Upper lobe of left lung (tissue), 6 donors: ENCODE measurements at places on chromosomes 4 and X. TPM values are rescaled to one million over a fixed set of nuclear protein-coding genes. Genes with fewer than 3 reads are reported as not detected.

DNA sequence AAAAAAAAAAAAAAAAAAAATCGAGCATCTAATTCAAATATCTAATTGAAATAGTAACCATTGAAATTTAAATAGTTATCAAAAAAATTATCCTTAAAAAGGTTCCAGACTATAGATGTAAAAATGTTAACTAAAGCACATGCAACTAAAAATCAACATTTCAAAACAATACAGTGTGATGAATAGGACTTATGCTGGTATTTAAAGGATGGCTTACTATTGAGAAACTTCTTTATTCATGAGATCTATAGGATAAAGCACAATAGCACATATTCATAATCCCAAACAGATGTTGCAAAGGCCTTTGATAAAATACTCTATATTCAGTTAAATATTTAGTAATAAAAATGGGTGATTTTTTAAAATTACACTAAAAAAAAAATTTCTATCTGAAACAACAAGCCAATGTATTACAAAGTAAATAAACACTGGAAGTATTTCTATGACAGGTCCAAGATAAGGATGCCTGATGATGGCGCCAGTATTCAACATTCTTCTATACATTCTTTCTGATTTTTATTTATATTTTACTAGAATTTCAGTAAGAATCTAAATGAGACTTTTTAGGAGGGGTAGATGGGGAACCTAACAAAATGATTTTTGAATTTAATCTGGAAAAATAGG is 26.3 kb downstream of the DCLK2 start:
- no peaks in the 10 kb centered on the region for H3K36me3 ChIP-seq
- no peak overlapping the region for H3K4me3 ChIP-seq
- no peaks in the 10 kb centered on the region for H3K27me3 ChIP-seq
- DNase-seq: no peak
- H3K4me1 ChIP-seq: no peaks in the 10 kb centered on the region

- no peak overlapping the region for H3K27ac ChIP-seq
- no peak overlapping the region for H3K4me3 ChIP-seq
- H3K4me1 ChIP-seq: peaks cover 11% of the 10 kb centered on the region
- H3K36me3 ChIP-seq: no peaks in the 10 kb centered on the region
Measured at GRCh38 chr4:146232131-146232722, 17.9 kb downstream of the REELD1 start.

GRCh38 chrX:64377753-64378152 is 17.5 kb downstream of the MTMR8 start:
- no peak overlapping the region for H3K27ac ChIP-seq
- no peaks in the 10 kb centered on the region for H3K36me3 ChIP-seq
- DNase-seq: no peak

DNA sequence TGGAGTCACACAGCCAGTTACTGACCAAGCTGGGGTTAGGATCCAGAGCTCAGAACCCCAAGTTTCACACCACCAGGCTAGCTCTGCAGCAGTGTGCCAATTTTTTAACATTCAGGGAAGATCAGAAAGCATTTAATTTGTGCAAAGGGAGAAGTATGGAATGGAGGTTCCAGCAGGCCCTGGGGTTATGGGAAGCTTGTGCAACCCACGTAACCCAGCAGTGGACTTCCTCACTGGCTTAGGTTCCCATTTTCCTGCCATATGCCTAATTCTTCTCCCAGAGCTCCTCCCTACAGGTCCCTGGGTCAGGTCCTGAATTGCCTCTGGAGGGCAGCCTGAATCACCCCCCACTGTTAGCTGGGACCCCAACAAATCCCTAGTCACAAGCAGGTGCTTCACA is 14.0 kb downstream of the APLN start:
- H3K4me1 ChIP-seq: no peaks in the 10 kb centered on the region
- no peak for DNase-seq
- H3K27me3 ChIP-seq: no peaks in the 10 kb centered on the region
- H3K27ac ChIP-seq: no peak overlapping the region
- no peak overlapping the region for H3K4me3 ChIP-seq
- no peaks in the 10 kb centered on the region for H3K36me3 ChIP-seq

DNA sequence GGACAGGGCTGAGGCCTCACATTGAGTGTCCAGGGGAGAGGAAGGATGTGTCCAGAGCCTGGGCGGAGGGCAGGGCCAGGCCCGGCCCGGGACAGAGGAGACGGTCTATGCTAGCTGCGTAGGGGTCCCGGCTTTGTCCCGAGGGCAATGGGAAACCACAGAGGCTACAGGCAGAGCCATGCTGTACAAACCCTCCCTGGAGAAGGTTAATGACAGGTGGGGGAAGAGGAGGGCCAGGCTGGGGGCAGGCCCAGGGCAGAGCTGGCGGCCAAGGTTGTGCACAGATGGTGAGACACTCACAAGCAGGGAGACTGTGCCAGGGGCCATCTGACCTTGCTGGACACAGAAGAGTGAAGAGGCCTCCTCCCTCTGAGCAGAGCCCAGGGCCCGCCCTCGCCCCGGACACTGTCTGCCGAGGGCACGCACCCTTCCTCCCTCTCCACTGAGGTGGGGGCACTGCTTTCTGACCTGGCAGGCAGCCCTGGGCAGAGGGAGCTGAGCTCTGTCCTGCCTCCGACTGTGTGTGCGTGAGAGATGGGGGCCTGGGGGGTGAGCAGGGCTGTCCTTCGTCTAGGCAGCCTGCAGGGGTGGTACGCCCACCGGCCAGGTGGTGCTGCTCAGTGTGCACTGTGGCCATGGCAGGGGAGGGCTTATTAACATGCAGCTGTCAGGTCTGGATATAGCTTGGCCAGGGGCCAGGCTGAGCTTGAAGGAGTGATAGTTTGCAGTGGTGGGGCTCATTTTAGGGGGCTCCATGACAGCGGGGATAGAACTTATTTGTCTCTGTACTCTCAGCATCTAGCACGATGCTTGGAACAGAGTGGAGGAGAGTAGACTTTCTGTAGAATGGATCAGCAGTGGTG is 75.7 kb upstream of the LRPAP1 start:
- peak; percentile 74 for DNase-seq
- H3K4me1 ChIP-seq: no peaks in the 10 kb centered on the region
- H3K36me3 ChIP-seq: no peaks in the 10 kb centered on the region

DNA sequence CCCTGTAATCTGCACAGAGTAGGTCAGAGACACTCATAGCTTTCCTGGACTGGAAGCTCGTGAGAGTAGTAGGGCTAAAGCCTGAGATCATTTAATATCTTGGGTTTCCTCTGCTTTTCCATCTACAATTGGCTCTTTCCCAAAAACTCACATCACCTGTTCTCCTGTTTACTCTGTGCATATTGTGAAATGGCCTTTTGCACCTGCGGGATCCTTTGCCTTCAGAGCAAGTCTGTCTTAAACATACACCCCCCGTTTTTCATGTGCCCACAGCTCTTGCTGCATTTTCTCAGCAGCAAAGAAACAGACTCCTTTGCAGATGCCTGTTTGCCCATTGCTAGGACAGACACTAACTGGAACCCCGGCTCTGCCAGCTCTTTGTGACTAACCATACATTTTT is 608.3 kb upstream of the PCDH10 start:
- no peak overlapping the region for H3K27ac ChIP-seq
- no peak for DNase-seq
- H3K4me1 ChIP-seq: no peaks in the 10 kb centered on the region
- H3K4me3 ChIP-seq: no peak overlapping the region
- no peaks in the 10 kb centered on the region for H3K27me3 ChIP-seq

- no peaks in the 10 kb centered on the region for H3K27me3 ChIP-seq
- H3K27ac ChIP-seq: no peak overlapping the region
- no peak for DNase-seq
- H3K36me3 ChIP-seq: no peaks in the 10 kb centered on the region
- H3K4me3 ChIP-seq: no peak overlapping the region
- H3K4me1 ChIP-seq: no peaks in the 10 kb centered on the region
Measured at GRCh38 chr4:156560701-156561100, 410.9 kb downstream of the PDGFC start.

- no peak overlapping the region for H3K4me3 ChIP-seq
- H3K4me1 ChIP-seq: no peaks in the 10 kb centered on the region
- no peaks in the 10 kb centered on the region for H3K27me3 ChIP-seq
- H3K36me3 ChIP-seq: no peaks in the 10 kb centered on the region
Measured at GRCh38 chr4:155802190-155802959, 43.6 kb downstream of the GUCY1B1 start.

DNA sequence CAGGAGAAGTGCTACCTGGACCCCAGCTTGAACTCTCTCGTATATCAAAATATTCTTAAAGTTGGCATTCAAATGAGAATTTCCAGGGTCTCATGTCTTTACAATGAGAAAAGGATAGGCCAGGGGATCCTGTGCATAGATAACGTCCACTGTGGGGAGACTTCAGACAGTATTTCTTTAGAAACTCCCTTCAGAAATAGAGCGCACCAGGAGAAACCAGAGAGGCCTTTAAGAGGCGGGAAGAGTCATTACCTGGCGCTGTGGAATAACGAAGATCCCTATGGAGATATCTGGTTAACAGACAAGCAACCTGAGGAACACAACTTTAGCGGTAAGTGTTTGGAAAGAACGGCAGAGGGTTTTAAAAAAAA is 600 bp downstream of the RADX start:
- DNase-seq: no peak
- no peaks in the 10 kb centered on the region for H3K4me1 ChIP-seq
- H3K27ac ChIP-seq: peak overlapping the region; percentile 4
- no peaks in the 10 kb centered on the region for H3K27me3 ChIP-seq

DNA sequence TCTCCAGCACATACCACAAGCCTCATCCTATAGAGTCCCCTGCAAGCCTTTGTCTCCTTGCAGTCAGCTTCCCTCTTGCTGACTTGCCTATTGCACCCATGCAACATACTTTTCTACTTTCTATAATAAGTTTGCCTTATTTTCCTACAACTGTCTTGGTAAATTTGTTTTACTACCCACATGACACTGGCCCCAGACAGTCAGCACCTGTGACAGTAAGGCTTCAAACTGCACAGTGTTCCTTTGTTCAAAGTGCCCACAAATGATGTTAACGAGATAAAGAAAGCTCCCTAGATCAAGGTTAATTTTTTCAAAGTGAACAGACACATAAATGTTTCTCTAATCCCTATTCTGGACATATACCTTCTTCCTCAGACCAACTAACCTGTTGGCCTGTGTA is 529.1 kb upstream of the PCDH10 start:
- no peaks in the 10 kb centered on the region for H3K36me3 ChIP-seq
- DNase-seq: no peak
- no peak overlapping the region for H3K27ac ChIP-seq
- H3K27me3 ChIP-seq: no peaks in the 10 kb centered on the region
- H3K4me1 ChIP-seq: no peaks in the 10 kb centered on the region

DNA sequence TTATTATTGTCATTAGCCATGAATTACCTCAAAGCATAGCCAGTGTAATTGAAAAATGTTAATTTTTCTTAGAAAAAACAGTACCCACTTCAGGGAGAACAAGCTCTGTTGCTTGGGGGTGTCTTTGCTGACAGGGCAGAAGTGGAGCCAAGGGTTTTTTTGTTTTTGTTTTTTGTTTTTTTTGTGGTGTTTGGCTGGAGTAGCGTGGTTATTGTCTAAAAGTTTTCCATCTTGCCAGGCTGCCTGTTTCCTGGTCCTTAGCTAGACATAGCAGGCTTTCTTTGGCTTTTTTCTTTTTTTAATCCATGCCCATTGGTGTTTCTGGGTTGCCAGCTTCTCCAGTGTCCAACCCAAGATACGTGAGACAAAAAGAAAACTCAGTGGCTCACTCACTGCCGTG is 61.5 kb downstream of the CASP3 start:
- no peaks in the 10 kb centered on the region for H3K27me3 ChIP-seq
- no peaks in the 10 kb centered on the region for H3K4me1 ChIP-seq
- DNase-seq: no peak
- no peak overlapping the region for H3K4me3 ChIP-seq

DNA sequence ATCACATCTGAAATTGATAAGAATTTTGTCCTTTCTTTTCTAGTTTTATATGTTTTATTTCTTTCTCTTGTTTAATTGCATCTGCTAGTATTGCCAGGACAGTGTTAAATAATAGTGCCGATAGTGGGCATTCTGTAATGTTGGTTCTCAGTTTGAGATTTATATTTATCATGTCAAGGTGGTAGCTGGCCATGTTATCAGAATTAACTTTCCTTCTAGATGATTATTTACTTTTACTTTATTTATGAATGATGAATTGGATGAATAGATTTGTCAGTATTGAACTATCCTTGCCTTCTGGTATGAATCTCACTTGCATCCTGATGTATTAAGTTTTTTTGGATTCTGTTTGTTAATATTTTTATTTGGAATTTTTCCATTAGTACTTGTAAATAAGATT is 42.7 kb downstream of the METAP1 start:
- H3K27me3 ChIP-seq: no peaks in the 10 kb centered on the region
- H3K4me3 ChIP-seq: no peak overlapping the region
- H3K4me1 ChIP-seq: no peaks in the 10 kb centered on the region
- H3K36me3 ChIP-seq: no peaks in the 10 kb centered on the region
- no peak for DNase-seq
- H3K27ac ChIP-seq: no peak overlapping the region

- no peak for DNase-seq
- no peaks in the 10 kb centered on the region for H3K36me3 ChIP-seq
- no peak overlapping the region for H3K4me3 ChIP-seq
- peaks cover 15% of the 10 kb centered on the region for H3K4me1 ChIP-seq
- H3K27me3 ChIP-seq: no peaks in the 10 kb centered on the region
- H3K27ac ChIP-seq: peak overlapping the region; percentile 79
Measured at GRCh38 chrX:49187028-49187394, 838 bp upstream of the PRICKLE3 start.

DNA sequence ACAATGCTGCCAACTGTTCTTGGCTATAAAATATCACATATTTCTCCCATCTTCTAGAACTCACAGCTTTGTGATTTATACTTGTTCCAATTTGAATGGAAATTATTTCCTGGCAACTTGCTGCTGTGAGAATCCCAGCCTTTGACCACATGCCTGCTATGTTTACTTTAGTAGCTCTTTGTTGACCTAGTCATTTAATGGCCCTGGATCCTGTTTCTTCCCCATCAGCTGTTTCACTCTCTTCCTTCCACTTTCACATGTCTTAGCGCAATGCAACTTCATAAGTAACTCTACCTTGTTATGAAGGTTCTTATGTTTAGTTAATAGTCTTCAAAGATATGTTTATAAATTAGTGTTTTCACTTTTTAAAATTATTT is 1973.6 kb upstream of the AGA start:
- H3K4me1 ChIP-seq: no peaks in the 10 kb centered on the region
- H3K27me3 ChIP-seq: no peaks in the 10 kb centered on the region
- no peak overlapping the region for H3K27ac ChIP-seq
- H3K4me3 ChIP-seq: no peak overlapping the region
- DNase-seq: no peak
- H3K36me3 ChIP-seq: no peaks in the 10 kb centered on the region

DNA sequence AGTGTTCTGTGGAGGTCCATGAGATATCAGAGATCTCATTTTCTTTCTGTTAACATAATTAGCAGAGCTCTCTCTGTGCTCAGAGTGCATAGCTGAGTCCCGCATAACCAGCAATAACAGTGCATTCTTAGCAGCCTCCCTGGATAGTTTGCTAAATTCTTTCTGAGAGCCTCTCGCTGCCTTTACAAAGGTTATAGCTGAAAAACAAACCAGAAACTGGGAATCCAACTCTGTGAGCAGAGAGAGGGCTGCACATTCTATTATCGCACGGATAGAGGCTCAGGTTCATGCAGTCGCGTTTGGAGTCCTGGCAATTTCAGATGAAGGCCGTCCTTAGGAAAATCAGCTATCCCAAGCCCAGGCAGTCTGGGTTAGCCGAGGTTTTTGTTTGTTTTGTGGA is 1.2 kb downstream of the ENPP6 start:
- H3K36me3 ChIP-seq: no peaks in the 10 kb centered on the region
- H3K4me3 ChIP-seq: no peak overlapping the region
- H3K27me3 ChIP-seq: no peaks in the 10 kb centered on the region
- no peak overlapping the region for H3K27ac ChIP-seq
- no peak for DNase-seq
- no peaks in the 10 kb centered on the region for H3K4me1 ChIP-seq

The PAGE2 gene
- total RNA-seq: not detected

The TAF9B gene
- 2.4 TPM for total RNA-seq

The GATA1 gene
- 3.1 TPM for total RNA-seq

The PRR32 gene
- total RNA-seq: not detected

The STK32B gene
- 1.8 TPM for total RNA-seq

The RTL3 gene
- 0.31 TPM for total RNA-seq

The CD40LG gene
- 0.60 TPM for total RNA-seq

The PABPC1L2A gene
- total RNA-seq: not detected
